ENCODE measurements at places on chromosomes 3 and 15.
A peak's percentile ranks its signal among the peaks of the same experiment; 100 is the strongest.

DNA sequence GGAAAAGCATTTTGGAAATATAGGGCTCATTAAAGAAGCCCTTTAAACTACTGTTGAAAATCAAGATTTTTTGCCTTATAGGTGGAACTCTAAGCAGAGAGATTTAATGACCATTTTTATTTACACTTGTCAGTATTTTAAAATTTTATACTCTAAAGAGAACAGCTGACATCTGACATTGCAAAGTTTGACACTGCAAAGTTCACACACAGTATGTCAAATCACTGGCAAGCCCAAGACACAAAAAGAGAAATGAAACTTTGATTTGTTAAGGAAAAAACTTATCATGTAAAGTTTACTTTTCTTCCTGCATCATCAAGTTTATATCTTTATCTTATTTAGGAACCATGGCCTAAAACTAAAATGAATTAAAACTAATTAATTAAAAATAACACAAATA is 40.2 kb downstream of the DPH6 start:
- DNase-seq, result peak; percentile 62

DNA sequence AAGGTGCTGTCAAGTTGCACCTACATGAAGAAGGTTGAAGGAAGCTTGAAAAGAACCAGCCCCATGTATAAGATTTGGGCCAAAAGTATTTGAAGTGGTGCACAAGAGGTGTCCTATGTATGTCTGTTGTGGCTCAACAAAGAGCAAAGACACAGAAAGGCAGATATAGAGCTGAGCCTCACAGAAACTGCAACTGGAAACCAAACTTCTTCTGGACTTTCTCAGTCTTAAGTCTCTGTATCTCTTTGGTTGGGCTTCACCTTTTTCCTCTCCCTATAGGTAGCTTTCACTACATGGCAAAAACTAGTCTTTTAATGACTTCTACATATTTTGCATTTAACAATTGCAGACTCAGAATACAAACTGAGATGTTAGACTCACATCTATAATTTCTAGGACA is 8.8 kb upstream of the CMC1 start:
- DNase-seq, result no peak

GRCh38 chr3:77373619-77374018 is 333.7 kb downstream of the ROBO2 start:
- DNase-seq, result no peak

DNA sequence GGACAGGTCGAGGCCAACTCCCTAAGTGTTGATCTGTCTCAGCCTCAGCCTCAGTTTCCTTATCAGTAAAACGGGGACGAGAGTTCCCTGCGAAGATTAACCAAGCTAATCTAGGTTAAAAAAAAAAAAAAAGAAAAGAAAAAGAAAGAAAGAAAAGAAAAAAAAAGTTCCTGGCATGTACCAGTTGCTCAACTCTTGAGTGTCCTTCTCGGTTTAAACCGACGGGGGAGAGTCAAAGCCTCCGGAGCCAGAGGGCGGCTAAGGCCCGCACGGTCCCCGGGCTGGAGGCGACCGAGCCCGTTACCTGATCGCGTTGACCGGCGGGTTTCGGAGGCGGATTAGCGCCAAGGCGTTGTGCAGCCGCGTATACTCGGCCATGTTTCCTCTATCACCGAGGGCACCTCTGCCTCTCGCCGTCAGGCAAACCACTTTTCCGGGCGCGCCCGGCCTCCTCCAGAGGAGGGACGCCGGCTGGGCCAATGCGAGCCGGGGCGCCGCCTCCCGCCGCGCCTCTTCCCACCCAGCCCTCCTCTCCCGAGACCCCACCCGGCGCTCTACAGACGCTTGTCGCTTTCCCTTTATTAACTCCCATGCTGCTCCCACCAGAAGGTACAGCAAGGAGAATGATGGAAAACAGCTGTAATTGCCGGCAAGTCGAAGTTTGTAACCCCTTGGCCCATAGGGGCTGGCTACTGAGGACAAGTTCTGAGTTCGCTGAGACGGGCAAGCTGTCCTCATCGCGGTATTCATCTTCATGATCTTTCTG is at the start of gene EHHADH:
Gene EHHADH (minus strand): TSS at position 405 of the 766 bp plus-strand sequence. CDS start 27 bp downstream, at position 378.
- DNase-seq, result peak; percentile 74

GRCh38 chr15:38255690-38256089 is 3.1 kb downstream of the SPRED1 start:
- DNase-seq, result no peak

DNA sequence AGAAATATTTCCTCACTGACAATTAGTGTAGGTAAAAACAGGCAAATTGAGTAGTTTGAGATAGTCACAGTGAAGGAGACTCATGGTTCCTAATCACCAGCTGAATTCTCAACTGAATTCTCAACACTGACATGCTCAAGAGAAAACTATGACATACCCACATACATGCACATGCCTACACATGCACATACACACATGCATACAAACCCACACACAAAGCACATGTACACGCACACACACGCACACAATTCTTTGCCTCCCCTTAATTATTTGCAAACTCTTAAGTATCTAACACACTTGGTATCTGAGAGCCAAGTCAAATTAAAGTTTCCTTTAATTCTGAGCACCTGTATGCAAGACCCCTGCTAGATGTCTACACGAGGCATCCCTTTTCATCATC is 111.8 kb downstream of the GABRB3 start:
- DNase-seq, result no peak

- DNase-seq, result no peak
Measured at GRCh38 chr15:53709821-53710220, 49.6 kb downstream of the WDR72 start.

DNA sequence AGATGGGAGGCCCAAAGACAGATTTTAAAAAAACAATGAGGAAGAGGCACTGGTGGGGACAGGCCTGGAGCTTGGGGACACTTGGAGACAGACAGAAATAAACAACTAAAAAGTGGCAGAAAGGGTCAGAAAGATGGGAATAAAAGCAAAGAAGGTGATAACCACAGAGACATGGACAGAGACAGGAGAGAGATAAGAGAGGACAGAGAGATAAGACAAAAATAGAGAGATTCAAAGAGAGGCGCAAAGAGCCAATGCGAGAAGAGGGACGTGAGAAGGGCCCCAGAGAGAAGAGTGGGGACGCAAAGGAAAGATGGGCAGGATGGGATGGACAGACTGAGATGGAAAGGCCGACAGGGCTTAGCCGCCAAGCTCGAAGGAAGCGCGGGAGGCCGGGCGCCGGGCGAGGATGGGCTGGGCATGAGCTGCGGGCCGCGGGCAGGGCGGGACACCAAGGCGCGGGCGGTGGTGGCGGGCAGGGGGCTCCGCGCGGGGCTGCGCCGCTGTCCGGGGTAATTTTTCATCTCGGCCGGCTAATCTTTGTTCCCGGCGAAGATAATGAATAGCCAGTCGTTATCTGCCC is 3.1 kb upstream of the GATA2 start:
- no peak for DNase-seq

Data from suppressor macrophage (primary cell).